ENCODE measurements at places on chromosomes 2 and 18.
A peak's percentile ranks its signal among the peaks of the same experiment; 100 is the strongest.

DNA sequence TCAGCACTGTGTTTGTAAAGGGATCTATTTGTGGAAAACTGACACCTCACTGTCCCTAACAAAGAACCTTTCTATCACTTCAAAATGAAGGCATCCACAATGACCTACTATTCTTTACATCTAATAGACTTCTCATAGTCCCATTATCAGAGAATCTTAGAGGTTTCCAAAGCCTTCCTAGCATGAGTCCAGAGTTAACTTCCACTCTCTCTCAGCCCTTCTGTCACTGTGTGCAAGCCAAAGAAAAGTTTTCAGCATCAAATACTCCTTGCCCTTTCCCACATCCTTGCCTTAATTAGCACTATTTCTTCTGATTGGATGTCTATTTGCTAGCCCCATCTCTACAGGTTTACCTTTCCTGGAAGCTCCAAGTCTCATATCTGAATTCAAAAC is 178.5 kb downstream of the ERBB4 start:
- DNase-seq, result no peak

- DNase-seq, result no peak
These were observed 20.3 kb downstream of the ANKRD30B start for GRCh38 chr18:14768241-14768640.

- DNase-seq, result no peak
These were observed 83.7 kb downstream of the KYNU start for GRCh38 chr2:142961202-142961601.

DNA sequence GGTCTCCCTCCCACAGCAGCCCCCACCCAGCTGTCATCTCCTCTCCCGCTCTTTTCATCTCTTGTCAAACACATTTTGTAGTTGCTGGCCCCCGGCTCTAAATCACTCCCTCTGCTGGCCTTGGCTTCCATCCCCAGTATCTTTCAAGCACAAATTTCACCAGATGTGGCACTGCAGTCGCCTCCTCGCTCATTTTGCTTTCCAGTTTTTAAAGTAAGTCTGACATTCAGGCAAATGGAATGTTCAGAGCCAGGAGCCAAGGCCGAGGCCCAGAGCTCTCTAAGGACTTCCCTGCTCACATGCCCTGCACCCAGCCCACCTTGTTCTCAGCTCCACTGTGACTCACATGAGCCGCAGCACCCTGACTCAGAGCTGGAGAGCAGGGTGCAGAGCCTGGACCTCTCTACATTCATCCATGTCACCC is 158.4 kb downstream of the GALNT14 start:
- peak; percentile 96 for DNase-seq

DNA sequence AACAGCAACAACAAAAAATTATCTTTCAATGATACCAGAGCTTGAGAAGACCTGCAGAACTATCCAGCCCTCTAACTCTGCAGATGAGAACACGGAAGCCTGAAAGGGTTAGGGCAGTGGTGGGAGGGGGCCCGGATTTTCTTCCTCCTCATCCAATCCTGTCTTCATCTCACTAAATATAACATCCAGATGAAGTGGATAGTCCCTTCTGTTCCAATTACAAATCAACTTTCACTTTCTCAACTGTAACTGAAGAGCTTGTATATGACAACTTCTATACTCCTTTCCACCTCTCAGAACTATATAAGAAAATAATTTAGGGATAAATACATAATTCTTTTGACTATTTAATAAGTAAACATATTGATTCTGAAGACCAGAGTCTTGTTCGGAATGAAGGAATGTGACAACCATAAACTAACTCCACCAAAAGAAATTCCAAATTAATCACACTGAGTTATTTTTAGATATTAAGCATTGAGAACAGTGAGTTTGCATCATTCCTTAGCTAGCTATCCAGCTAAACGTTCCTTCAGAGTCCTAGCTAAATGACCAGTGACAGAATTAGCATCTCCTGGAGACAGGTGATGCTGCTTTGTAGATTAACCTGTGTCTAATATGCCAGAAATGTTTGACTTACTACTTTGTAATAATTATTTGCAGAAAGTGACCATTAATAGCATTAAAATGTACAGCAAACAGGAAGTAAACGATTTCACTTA is 32.7 kb downstream of the SFT2D3 start:
- DNase-seq, result peak; percentile 8

- no peak for DNase-seq
These were observed 140.9 kb downstream of the DYM start for GRCh38 chr18:49319590-49319989.

- no peak for DNase-seq
These were observed 47.4 kb downstream of the SLC8A1 start for GRCh38 chr2:40404517-40404916.

GRCh38 chr2:37068686-37069085 is 15.5 kb downstream of the HEATR5B start:
- DNase-seq, result no peak

DNA sequence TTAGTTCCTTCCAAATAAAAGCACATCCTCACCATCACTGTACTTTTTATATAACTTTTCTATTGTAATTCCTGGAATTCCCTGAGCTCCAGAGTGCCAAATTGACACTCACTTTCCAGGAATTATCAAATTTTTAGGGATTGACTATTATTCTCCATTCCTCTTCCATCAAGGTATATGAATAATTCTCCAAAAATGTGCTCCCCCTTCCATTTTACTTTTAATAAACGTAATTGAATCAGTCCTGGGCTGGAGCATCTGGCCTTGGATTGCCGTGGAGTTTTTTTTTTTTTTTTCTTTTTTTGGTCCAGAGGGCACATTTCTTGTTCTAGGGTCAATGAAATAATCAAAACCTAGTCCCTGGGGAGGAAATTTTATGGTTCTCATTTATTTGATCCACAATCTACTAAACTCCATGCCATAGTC is 304.3 kb downstream of the CDCA7 start:
- no peak for DNase-seq

DNA sequence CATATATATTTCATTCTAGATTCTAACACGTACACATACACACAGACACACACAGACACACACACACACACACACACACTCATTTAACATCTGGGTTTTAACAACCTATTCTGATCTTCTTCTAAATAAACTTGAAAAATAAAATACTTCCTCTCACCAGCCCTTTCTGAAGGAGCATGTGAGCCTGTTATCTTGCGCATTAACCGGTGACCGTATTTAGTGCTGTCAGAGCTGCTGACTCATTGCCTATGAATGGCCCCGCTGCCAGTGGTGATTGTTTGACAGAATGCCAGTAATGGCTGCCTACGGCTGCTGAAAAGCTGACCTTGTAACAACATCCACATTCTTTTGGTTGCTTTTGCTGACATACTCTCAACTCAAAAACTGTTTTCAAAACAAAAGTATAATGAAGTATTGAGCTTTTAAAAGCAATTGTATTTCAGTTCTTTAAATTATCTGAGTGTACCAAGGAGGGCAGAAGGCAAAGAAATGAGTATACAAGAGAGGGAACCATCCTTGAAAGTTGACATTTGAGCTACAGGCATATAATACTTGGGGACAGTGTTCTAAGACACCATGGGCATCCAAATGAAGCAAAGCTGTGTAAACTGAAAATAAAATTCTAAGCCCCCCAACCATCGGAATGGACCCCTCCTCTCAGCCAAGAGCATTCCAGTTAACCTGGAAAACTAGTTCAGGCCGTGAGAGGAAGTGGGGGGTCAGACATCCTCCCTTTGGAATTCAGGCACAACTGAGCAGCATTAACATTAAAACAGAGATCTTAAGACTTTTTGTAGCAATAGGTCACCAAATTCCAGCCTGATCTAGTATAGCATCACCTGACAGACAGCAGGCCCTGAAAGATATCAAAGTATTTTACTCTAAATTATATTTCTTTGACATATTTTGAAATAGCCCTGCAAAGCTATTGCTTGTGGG is 50.2 kb upstream of the DTNA start:
- DNase-seq, result peak; percentile 91

DNA sequence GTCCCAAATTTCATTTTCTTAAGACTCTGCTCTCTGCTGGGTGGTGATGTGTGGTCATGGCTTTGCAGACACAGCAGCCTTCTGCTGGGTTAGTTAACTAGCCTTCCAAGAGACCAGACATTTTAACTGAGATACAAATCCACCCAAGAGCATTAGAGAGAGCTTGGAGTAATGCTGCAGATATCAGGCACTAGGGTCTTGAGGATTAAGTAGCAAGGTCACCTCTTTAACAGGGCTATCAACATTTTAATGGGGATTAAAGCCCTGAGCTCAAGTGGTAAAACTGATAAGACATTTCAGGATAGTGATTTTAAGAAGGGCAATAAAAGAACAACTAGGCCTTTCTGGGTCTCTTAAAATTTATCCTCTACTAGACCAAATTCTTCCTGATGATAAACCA is 461.2 kb downstream of the MEIS1 start:
- no peak for DNase-seq

GRCh38 chr2:163734401-163734800 is 1.4 kb downstream of the FIGN start:
- DNase-seq, result no peak

GRCh38 chr2:69933839-69934613 is 19.1 kb downstream of the MXD1 start:
- DNase-seq, result peak; percentile 97

DNA sequence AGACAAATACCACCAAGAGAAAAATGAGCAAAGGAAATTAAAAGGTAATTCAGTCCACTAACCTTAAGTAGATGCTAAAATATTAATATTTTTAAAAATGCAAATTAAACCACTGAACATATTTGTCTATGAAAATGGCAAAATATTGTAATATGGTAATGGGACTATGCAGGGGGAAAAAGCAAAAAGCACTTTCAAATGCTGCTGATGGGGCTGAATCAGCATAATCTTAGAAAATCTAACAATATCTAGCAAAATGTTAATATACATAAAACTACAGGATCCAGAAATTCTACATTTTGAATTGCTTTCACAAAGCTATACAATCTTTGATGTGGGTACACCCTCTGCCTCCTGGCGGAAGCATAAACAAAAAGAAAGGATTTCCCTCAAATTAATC is 86.9 kb upstream of the DTNB start:
- no peak for DNase-seq

DNA sequence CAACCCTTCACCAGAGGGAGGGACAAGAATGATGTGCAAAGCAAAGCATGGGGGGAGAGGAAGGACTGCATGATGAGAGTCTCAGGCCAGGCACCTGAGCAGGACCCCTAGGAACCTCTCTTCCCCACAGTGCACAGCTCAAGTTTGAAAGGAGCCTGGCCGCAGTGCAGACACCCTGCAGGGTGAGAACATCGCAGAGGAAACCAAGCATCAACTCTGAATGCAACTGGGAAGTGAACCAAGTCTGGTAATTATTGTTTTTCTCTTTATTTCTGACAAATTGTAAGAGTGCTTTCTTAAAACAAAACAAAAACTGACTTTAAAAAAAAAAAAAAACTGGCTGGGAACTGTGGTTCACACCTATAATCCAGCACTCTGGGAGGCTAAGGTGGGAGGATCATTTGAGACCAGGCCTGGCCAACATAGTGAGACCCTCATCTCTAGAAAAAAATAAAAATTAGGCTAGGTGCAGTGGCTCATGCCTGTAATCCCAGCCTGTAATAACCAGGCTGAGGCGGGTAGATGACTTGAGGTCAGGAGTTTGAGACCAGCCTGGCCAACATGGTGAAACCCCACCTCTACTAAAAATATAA is 15.3 kb downstream of the NPC1 start:
- no peak for DNase-seq

- no peak for DNase-seq
These were observed 415.9 kb upstream of the SLC8A1 start for GRCh38 chr2:40867829-40868228.

DNA sequence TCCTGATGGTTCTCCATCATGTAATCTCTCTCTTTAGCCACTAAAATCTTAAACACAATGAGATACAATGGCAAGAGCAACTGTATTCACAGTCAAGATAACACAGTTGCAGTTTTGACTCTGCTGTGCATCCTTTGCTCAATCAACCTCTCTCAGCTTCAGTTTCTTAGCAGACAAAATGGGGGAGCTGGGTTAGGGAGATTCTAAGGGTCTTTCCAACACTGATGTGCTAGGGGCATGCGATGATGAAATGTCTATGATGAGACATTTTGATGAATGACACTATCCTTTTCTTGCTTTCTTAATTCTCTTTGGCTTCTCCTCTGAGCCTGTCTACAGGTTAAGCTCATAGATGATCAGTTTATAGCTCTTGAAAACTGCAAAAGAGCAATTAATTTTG is 1.1 kb downstream of the SERPINB10 start:
- DNase-seq, result no peak

DNA sequence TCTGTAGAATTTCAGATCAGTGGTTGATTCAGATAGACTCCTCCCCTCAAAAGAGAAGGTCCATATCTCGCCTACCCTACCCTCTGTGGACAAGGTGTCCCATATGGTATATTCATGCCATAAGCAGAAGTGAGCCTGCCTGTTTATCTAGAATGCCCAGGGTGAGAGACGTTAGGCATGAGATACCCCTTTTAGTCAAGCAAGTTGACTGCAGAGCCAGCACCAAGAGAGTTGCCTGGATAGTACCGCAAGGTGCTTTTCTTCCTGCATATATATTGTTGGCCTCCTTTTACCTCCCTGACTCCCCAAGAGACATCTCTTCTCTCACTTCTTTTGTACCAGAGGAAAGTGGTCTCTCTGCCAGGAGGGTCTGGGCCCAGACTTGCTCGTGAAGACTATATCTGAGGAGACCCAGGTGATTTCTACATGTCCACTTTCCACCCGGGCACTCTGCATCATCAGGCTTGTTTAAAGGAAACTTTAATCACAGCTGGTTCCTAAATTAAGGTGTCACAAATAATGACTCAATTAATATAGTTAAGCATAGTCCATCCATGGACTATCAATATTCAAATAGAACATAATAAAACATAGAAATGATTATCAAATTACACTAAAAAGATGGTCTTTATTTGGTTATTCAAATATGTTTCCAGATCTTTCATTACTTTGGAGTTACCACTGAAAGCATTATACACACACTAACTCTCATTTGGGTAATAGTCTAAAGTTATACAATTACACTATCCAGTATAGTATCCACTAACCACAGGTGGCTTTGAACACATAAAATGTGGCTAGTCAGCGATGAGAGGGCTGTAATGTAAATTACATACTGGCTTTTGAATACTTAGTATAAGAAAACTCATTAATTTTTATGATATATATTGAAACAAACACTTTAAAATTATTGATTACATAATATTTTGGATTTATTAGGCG is 4.1 kb downstream of the ITGA4 start:
- DNase-seq, result no peak

DNA sequence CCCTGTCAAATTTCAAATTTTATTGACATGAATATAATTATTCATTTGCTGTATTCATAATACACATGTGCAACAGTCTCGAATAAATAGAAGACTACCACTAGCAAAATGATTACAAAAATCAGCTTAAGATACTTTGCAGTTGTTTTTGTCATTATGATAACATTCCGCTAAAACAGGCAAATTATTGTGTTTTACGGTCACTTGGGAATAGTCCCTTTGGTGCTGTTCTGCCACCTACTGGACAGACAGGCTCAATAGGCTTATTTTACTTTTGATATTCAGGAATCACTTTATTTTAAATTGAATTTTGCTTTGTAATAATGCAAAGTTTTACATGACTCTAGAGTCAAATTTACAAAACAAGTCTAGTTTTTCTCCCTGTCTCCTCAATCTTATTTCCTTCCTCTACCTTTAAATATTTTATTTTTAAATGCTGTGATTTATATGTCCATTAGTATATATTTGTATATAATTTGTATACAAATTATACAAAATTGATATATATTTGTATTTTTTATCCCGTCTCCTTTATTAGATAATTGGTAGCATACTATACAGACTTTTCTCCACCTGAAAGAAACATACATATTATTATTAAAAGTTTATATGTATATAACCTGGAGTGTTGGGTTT is 456.3 kb downstream of the DLGAP1 start:
- peak; percentile 44 for DNase-seq
